ENCODE measurements at places on chromosomes 3 and 15.

- DNase-seq, result no peak
Observed at GRCh38 chr3:187718802-187719201, 16.4 kb upstream of the RTP2 start.

DNA sequence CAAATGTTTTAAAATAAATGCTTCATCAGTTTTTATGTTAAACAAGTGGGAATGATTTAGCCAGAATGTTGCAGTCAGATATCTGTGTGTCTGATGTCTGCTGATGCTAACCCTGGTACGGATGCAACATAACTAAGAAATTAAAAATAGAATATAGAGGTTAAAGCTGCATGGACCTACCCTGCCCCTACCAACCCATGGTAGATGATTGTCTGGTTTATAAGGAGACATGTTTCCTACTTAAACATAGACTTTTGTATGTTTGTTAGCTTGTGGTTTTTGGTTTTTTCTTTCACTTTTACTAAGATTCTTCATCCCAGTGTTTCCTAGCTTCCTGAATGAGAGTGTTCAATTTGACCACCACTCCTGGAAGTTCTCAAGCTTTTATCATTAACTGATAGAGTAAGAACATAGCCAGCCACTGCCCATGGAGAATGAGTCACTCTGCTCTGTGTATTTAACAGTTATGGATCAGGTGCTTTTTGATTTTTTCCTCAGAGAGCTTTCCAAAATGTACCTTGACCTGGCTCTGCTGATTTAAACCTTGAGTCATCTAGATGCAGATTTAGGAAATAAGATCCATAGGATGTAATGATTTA is 70.7 kb upstream of the VEPH1 start:
- DNase-seq, result no peak

DNA sequence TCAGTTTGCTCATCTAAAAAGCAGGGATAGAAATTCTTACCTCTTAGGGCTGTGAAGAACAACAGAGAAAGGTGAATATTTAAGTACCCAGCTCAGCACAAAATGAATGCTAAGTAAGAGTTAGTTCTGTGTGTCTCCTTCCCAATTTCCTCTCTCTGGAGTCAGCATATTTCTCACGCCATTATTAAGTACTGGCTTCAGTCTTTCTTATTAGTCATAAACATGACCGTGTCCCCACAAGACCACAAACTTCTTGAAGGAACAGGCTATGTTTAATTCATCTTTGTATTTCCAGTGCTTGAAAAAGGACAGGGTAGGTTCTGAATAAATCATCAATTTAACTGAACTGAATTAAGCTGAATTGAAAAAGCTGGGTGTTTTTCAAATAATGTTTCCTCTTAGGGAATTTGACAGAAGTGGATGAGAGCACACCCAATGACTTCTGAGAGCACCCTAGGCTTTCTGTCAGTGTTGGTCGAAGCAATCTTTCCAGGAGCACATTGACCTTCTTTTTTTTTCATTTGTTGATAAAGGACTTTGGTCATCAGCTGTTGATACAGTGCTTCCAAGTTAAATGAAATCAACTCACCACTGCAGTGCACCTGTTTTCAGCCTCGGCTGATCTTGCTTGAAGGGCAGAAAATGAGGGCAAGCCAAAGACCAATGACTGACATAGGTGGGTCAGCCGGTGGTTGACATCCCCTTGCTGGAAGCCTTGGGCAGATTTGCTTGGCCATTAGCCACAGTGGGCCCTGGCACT is 324.6 kb downstream of the MFSD1 start:
- no peak for DNase-seq

DNA sequence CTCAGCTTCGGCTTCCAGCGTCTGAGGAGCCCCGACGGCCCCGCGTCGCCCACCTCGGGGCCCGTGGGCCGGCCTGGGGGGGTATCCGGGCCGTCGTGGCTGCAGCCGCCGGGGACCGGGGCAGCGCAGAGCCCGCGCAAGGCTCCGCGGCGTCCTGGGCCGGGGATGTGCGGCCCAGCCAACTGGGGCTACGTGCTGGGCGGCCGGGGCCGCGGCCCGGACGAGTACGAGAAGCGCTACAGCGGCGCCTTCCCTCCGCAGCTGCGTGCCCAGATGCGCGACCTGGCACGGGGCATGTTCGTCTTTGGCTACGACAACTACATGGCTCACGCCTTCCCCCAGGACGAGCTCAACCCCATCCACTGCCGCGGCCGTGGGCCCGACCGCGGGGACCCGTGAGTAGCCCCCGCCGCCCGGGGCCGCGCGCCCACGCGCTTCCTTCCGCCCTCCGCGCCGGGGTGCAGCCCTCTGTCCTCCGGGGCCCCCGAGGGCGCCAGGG is 462 bp downstream of the EDEM1 start:
- DNase-seq, result no peak

DNA sequence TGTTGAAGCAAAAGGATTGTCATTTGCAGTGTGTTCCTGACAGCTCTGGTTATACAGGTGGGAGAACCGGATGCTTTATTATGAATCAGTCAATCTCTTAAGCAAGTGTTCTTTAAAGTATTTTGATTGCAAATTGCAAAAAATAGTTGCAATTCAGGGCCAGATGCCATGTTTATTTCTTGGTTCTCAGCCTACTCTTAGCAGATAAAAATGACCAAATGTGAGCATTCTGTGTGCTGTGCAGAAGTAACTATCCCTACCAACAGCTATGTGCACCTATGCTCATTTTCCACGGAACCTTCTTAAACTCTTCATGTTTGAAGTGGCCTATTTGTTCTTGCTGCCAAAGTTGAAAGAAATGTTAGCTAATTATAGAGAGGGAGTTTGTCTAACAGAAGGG is 262.3 kb upstream of the RASGRP1 start:
- no peak for DNase-seq

GRCh38 chr3:35198857-35199256 is 440.5 kb upstream of the ARPP21 start:
- DNase-seq, result no peak

All from NCI-H1092 treated with DMSO at 0.1 percent for 48 hours (cell line).